ENCODE measurements at places on chromosomes 6 and 20.

- DNase-seq = no peak
- H3K27ac ChIP-seq = no peak overlapping the region
- H3K27me3 ChIP-seq = no peaks in the 10 kb centered on the region
- peaks cover 28% of the 10 kb centered on the region for H3K4me1 ChIP-seq
- peaks cover 62% of the 10 kb centered on the region for H3K36me3 ChIP-seq
- H3K4me3 ChIP-seq = no peak overlapping the region
Measured at GRCh38 chr20:47278907-47279348, 77.6 kb downstream of the ZMYND8 start.

- H3K27me3 ChIP-seq = peaks cover 6% of the 10 kb centered on the region
- H3K36me3 ChIP-seq = no peaks in the 10 kb centered on the region
- H3K4me1 ChIP-seq = no peaks in the 10 kb centered on the region
- no peak overlapping the region for H3K27ac ChIP-seq
- H3K4me3 ChIP-seq = no peak overlapping the region
Measured at GRCh38 chr20:31934968-31935764, 16.7 kb downstream of the PDRG1 start.

DNA sequence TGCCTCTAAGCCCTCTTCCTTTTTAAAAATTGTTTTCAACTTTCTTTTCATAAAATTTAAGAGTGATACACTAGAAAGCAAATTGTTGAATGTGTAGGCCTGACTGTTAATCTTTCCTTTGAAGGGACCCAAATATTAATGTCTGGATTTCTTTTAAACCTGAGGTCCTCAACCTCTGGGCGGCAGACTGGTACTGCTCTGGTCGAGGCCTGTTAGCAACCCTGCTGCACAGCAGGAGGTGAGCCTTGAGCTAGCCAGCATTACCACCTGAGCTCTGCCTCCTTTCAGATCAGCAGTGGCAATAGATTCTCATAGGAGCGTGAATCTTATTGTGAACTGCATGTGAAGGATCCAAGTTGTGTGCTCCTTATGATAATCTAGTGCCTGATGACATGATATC is 191.2 kb downstream of the MANEA start:
- no peaks in the 10 kb centered on the region for H3K4me1 ChIP-seq
- no peak overlapping the region for H3K4me3 ChIP-seq
- H3K36me3 ChIP-seq = no peaks in the 10 kb centered on the region
- no peak overlapping the region for H3K27ac ChIP-seq

DNA sequence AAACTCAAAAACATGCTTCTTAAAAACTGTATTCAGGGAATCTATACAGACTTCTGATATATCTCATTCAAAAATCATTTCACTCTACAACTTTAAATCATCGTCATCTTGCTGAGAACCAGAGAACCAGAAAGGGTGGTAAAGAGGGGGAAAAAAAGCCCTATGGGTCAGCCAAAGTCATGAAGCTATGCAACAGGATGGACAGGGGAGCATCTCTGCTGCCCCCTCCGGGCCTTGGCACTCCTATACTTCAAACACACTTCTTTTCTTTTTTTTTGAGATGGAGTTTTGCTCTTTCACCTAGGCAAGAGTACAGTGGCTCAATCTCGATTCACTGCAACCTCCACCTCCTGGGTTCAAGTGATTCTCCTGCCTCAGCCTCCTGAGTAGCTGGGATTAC is 73.5 kb upstream of the NFATC2 start:
- no peaks in the 10 kb centered on the region for H3K36me3 ChIP-seq
- peaks cover 8% of the 10 kb centered on the region for H3K4me1 ChIP-seq
- no peak for DNase-seq
- no peak overlapping the region for H3K27ac ChIP-seq

GRCh38 chr6:72504406-72504805 is 117.5 kb upstream of the KCNQ5 start:
- H3K27me3 ChIP-seq = peaks cover 5% of the 10 kb centered on the region
- no peaks in the 10 kb centered on the region for H3K4me1 ChIP-seq
- no peak for DNase-seq
- no peak overlapping the region for H3K27ac ChIP-seq

DNA sequence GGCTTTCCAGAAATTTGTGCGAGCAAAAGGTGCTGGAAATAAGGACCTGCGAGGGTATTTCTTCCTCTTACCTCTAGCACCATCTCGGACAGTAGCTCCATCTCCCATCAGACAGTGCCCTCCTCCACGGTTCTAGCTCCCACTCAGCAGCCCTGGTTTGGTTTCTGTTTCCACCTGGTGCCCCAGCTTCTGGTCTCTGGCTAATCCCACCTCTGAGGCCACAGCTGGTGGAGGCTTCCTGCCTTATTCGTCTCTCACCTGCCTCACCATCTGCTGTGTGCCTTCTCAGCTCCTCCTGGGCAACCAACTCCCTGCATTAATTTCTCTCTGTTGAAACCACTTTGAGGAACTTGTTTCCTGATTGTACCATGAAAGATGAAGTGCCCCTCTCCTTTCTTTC is 162.4 kb upstream of the CDYL start:
- no peaks in the 10 kb centered on the region for H3K36me3 ChIP-seq
- DNase-seq = no peak
- no peak overlapping the region for H3K27ac ChIP-seq
- no peak overlapping the region for H3K4me3 ChIP-seq
- peaks cover 2% of the 10 kb centered on the region for H3K27me3 ChIP-seq

- no peaks in the 10 kb centered on the region for H3K4me1 ChIP-seq
- no peak for DNase-seq
- no peak within 1 kb of the TSS for H3K27ac ChIP-seq
- H3K4me3 ChIP-seq = no peak within 1 kb of the TSS
- no peaks in the 10 kb centered on the region for H3K36me3 ChIP-seq
Measured at GRCh38 chr20:23034721-23035671, at the start of gene SSTR4. SSTR4 (plus strand) TSS chr20:23035312; CDS start chr20:23035484, 172 bp downstream.

DNA sequence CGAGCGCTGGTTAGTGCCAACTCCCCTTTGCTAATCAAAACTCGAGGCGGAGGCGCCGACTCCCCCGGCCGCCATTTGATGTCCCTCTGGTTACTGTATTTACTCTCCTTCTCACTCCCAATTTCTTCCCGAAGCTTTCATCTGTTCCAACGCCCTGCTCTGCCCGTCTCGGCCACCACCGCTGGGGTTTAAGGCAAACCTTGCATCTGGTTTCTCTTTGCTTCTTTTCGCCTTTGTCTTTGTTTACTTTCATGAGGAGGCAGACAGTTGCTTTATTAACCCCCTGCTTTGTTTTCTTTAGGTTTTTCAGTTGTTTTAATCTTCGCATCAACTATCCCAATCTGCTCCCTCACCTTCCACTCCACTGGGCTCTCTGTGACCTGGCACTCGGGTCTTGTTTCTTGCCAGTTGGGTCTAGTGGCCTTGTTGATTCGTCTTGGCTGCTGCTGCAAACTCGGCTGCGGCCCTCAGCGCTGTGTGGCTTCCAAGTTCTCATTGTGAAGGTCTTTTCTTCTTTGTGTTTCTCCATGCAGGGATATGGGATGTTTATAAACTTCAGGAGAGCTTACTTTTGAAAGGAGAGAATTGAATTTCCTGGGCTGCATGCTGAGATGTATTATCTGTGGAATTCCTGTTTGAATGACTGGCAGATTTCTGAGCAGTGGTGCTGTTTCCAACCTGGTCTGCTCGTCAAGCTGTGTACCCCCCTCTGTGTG is 155.1 kb downstream of the CDC5L start:
- DNase-seq = no peak
- no peak overlapping the region for H3K4me3 ChIP-seq
- peaks cover 12% of the 10 kb centered on the region for H3K27me3 ChIP-seq
- H3K27ac ChIP-seq = no peak overlapping the region
- no peaks in the 10 kb centered on the region for H3K36me3 ChIP-seq

DNA sequence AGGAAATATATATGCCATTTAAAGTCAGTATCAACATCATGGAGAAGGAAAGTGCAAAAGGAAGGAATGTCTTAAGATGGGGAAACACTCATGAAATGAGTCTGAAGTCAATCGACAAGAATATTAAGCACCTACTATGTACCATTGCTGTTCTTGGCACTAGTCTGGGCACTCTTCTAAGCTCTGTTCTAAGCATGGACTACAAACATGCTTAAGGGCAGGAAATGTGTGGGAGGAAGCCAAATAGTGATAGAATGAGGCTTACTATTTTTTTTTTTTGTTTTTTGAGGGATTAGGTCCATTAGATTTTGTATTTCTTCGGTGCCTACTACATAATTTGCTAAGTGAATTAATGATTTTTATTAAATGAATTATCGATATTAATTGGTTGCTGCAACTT is 83.8 kb upstream of the SUPT3H start:
- H3K27me3 ChIP-seq = no peaks in the 10 kb centered on the region
- DNase-seq = no peak
- no peak overlapping the region for H3K27ac ChIP-seq

DNA sequence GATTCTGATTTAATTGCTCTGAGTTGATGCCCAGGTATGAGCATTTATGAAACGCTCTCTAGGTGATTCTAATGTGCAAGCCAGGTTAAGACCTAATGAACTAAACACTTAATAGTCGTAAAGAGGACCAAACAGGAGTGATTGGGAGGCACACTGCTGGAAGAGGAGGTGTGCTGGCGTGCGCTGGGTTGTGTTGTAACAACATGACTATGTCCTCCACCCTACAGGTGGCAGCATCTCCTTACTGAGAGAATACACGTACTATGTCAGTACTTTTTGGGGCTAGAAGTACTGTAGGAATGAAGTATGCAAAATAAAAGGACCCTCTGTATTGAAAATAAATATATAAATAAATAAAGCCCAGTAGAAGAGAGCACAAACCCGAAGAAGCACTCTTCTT is 11.9 kb downstream of the C6orf89 start:
- no peak overlapping the region for H3K27ac ChIP-seq
- DNase-seq = peak; percentile 31
- no peaks in the 10 kb centered on the region for H3K27me3 ChIP-seq
- H3K4me1 ChIP-seq = peaks cover 15% of the 10 kb centered on the region

Measured in activated CD4-positive, alpha-beta memory T cell treated with anti-CD3 and anti-CD28 coated beads, Interleukin-2, amount 10 ng/mL, durations not matched to agents 7 days and 5 days (primary cell).